Body of pancreas (tissue), 4 donors: ENCODE measurements at places on chromosomes 5 and 9.

GRCh38 chr9:7996558-7996957 is 197.0 kb upstream of the DMAC1 start:
- DNase-seq: no peak
- H3K4me1 ChIP-seq: no peaks in the 10 kb centered on the region
- no peak overlapping the region for H3K4me3 ChIP-seq
- H3K27ac ChIP-seq: no peak overlapping the region
- no peaks in the 10 kb centered on the region for H3K27me3 ChIP-seq

DNA sequence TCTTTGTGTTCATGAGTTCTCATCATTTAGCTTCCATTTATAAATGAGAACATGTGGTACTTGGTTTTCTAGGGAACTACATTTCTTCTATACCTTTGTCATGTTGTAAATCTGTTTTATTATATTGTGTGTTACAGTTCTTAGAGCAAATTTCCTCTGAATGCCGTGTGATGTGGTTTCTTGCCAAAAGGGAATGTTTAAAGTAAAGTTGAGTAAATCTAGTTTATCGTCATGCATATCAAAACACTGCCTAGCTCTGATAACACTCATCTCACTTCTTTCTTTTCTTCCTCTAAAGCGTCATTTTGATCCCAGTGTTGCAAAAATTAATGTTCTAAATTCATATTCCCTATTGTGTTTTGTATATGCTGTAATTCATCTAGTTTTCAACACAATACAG is 295.4 kb upstream of the HAPLN1 start:
- no peaks in the 10 kb centered on the region for H3K4me1 ChIP-seq
- H3K4me3 ChIP-seq: no peak overlapping the region
- H3K27ac ChIP-seq: no peak overlapping the region

GRCh38 chr9:109950710-109951443 is 170.9 kb downstream of the PALM2AKAP2 start:
- H3K4me1 ChIP-seq: no peaks in the 10 kb centered on the region
- no peak overlapping the region for H3K27ac ChIP-seq
- H3K27me3 ChIP-seq: no peaks in the 10 kb centered on the region
- no peak overlapping the region for H3K4me3 ChIP-seq

DNA sequence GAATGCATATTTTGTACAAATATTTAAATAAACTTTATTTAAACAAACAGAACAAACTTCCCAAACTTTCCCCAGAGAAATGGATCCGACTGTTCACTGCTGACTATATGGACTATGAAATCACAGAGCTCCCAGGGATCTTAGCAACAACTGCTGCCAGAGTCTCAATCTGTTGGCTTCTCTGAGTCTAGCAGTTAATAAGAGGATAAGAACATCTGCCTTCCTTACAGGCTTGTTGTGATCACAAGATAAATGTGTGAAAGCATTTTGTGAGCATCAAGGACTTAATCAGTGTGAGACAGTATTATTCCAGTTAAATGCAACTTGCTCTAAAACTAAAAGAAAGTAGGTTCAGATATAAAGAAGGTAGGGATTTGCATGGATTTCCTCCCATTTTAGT is 31.4 kb upstream of the MYOT start:
- H3K27me3 ChIP-seq: no peaks in the 10 kb centered on the region
- DNase-seq: no peak
- H3K36me3 ChIP-seq: no peaks in the 10 kb centered on the region
- no peak overlapping the region for H3K27ac ChIP-seq

DNA sequence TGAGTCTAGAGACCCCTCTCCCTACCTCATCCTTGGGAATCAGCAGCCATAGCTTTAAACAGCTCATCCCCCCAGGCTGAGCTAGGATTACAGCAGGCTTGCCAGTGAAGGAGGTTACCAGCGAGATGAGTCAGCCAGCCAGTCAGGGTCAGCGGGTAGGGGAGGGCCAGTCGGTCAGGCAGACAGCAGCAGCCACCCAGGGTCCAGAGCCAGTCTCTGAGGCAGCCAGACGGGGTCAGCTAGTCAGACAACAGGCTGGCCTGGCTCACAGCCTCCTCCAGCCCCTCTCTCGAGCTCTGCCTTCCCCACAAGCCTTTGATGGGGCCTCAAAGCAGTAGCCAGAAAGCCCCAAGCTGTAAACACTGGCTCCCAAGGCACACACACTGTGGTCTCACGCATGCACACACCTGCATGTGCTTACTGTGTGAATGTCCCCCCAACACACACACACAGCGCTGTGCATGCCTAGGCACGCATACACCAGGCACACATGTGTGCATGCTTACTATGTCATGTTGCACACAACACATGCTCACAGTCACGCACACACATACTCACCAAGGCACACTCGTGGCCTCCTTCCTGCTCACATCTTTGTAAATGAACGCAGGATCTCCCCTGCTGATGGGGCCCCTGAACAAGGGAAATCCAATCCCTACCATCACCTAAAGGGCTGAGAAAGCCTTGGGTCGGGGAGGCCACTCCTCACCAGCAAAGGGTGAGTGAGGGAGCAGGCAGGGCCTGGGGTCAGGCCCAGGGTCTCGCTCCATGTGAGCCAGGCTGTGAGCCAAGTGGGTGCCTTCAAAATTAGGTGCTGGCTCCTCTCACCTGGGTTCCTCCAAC is 28.2 kb upstream of the CPLX2 start:
- no peak for DNase-seq
- no peak overlapping the region for H3K27ac ChIP-seq
- H3K36me3 ChIP-seq: no peaks in the 10 kb centered on the region

DNA sequence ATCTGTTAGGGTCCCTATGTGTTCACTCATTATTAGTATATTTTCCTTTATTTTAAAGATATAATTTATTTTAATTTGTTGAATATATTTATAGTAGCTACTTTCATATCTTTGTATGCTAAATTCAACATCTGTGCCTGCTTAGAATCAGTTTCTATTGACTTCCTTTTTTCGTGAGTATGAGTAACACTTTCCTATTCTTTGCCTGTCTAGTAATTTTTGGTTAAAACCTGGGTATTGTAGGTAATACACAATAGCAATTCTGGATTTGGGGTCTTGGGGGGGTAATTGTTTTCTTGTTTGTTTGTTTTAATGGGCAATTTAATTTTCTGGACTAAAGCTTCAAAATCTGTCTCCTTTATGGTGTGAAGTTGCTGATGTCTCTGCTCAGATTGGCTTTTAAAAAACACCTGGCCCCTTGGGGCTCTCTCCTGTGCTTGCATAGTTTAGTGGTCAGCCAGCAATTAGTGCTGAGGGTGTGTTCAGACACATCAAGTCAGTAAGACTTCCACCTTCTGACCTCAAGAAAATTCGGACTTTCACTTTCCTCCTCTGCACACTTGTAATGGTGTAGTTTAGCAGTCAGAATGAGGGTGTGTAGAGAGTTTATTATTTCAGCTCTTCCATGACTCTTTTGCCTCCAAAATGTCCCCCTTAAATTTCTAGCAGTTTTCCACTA is 124.4 kb upstream of the MAP1B start:
- H3K4me3 ChIP-seq: no peak overlapping the region
- H3K36me3 ChIP-seq: no peaks in the 10 kb centered on the region
- no peaks in the 10 kb centered on the region for H3K27me3 ChIP-seq
- no peaks in the 10 kb centered on the region for H3K4me1 ChIP-seq
